ENCODE measurements at places on chromosomes 5 and 9. TPM values are rescaled to one million over a fixed set of nuclear protein-coding genes. Genes with fewer than 3 reads are reported as not detected.

The ENTR1 gene
- total RNA-seq, result 54.4 TPM

The INSL6 gene
- total RNA-seq, result not detected

The SHISAL2B gene
- not detected for total RNA-seq

The FGF10 gene
- 60.5 TPM for total RNA-seq

The NELFB gene
- 32.6 TPM for total RNA-seq
